ENCODE measurements at places on chromosomes 5 and 9.

- no peak for DNase-seq
These were observed 57.4 kb upstream of the SLC25A51 start for GRCh38 chr9:37961351-37961750.

GRCh38 chr5:58670582-58670981 lies 87.7 kb downstream of the RAB3C start:
- DNase-seq: no peak

GRCh38 chr9:111838439-111838838 lies 43.7 kb upstream of the SHOC1 start:
- no peak for DNase-seq

DNA sequence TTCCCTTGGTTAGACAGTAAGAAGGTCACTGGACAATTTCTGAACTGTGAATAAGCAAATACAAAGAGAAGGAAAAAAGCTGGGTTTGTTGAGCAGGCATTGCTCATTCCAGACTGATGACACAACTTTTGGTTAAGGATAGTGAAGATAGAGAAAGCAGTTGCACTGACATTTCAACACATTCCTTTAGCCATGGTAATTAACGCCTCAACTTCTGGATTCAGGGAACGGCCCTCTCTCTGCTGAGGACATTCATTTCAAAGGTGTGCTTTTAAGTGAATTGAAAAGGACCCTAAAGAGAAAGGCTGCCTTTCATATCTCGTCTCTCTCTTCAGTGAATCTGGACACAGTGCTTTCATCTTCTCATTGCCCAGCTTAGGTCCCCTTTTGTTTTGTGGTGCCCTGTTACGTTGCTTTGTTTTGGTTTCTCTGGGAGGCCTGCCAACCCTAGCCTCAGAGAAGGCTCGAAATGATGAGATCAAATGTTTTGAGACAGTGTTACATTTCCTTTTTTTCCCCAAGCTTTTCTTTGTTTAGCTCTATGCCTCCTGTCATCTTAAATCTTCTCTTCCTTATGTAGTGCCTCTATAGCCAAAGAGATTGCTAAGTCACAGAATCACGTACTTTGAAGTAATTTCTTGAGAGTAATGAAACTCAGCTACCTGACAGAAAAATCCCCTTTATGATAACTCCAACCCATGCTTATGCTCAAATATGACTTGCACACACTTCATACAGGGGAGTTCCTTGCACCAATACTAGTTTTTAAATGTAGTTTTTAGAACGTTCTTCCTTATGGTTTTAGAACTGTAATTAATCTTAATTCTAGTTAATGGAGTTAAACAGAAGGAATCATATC lies 94.4 kb upstream of the IFNE start:
- DNase-seq: no peak

GRCh38 chr5:179858241-179858585 lies 404 bp downstream of the MRNIP start:
- DNase-seq: peak; percentile 19

DNA sequence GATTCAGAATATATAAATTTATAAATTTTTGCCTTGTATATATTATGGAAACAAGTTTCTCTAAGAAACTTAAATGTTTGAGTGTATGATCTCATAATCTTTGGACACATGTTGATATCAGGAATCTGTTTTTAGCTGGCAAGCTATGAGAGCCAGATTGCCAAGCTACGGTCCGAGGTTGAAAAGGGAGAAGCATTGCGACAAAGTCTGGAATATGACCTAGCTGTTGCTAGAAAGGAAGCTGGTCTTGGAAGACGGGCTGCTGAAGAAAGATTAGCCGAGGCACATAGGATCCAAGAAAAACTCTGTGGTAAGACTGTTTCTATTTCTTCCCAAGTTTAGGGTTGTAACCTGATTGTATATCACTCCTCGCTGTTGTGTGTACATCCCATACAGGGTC lies 25.9 kb downstream of the CCDC171 start:
- no peak for DNase-seq

DNA sequence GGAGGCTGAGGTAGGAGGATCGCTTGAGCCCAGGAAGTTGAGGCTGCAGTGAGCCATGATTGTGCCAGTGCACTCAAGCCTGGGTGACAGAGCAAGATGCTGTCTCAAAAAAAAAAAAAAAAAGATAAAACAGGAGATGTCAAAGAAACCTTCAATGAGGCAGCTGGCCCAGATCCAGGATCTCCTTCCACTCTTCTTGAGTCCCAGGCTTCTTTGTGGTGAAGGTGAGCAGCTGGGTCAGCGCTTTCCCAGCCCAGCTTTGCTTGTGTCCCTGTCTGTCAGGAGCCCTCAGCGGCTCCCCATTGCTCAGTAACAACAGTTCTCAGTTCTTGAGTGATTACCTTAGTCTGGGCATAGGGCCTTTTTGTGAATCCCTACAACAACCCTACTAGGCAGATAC lies 69.4 kb upstream of the PSD2 start:
- no peak for DNase-seq

DNA sequence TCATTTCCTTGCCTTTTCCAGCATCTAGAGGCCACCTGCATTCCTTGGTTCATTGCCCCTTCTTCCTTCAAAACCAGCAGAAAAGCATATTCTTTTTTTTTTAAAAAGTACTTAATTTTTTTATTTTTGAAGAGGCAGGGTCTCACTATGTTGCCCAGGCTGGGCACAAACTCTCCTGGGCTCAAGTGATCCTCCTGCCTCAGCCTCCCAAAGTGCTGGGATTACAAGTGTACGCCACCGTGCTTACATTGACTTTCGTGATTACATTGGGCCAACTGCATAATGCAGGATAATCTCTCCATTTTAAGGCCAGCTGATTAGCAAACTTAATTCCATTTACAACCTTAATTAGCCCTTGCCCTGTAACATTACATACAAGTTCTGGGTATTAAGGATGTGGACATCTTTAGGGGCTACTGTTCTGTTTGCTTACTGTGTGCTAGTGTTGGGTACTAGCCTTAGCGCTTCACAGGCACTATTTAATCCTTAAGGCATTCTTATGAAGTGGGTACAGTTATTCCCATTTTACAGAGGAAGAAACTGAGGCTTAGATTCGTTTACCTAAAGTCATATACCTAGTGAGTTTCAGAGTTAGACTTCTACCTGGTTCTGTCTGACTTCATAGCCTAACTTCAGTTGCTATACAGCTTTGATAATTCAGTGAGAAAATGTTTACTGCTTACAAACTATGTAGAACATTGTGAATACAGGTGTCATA lies 33.7 kb downstream of the SLC25A51 start:
- DNase-seq: no peak

- DNase-seq: no peak
These were observed 315.8 kb downstream of the SH3GL2 start for GRCh38 chr9:17894501-17895160.

DNA sequence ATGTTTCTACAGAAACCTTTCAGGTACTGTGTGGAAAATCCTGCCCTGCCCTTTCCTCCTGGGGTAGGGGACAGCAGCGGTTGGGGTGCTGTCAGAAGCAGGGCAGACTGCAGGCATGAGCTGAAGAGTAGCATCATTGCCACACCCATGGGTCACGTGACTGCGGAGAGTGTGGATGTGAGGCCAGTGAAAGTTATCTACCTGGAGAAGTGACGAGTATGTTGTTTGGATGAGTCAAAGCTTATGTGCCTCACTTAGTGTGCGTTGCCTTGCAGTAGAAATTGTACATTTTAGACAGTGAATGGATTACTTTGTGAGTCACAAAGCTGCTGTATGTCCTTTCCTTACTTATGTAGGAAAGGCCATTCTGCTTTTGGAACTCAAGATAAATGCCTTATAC lies 21.7 kb upstream of the ACTBL2 start:
- no peak for DNase-seq

- DNase-seq: no peak
These were observed 84.6 kb downstream of the IARS1 start for GRCh38 chr9:92208693-92209524.

DNA sequence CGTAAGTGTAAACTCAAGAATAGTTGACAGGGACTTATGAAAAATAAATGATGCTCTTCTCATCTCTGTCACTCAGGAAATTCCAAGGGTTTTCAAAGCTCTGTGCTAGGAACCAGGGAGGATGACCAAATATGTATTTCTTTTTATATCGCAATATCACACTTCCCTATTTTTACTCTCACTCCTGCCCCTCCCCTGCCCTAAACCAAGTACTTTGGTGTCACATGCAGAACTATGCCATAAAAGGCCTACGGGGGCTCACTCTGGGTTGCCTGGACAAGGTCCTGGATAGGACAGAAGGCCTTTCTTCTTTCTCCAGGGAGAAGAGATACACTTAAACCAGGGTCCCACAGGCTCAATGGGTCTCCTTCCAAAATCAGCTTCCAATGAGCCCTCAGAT lies 8.3 kb upstream of the RETREG1 start:
- no peak for DNase-seq

DNA sequence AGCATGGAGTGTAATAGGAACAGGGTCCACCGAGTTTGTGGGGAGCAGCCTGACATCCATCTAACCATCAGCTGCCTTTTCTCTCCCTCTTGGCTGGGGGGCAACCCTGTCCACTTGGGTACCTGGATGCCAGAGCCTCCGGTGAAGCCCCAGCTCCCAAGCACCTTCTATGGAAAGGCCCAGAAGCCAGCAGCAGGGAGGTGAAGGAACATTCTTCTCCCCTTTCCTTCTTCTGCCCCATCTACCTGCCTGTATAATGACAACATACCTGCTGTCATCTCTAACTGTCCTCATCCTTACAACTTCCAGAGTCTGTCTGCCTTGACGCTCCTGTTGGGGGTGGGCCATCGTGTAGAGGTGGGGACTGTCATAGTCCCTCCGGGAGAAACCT lies 33.1 kb downstream of the THBS4 start:
- no peak for DNase-seq

GRCh38 chr9:77402286-77402685 lies 225.0 kb downstream of the VPS13A start:
- no peak for DNase-seq

- DNase-seq: no peak
These were observed 35.9 kb upstream of the LECT2 start for GRCh38 chr5:135990528-135991255.

- no peak for DNase-seq
These were observed 120.9 kb upstream of the TARS1 start for GRCh38 chr5:33319841-33320240.

GRCh38 chr5:2047341-2047927 lies 164.7 kb upstream of the IRX4 start:
- no peak for DNase-seq

GRCh38 chr9:114680259-114681001 lies 1.6 kb downstream of the TEX48 start:
- DNase-seq: no peak

- no peak for DNase-seq
These were observed 82.4 kb upstream of the NREP start for GRCh38 chr5:111839438-111839837.

- DNase-seq: no peak
These were observed 133.1 kb downstream of the DOCK8 start for GRCh38 chr9:347667-348292.

DNA sequence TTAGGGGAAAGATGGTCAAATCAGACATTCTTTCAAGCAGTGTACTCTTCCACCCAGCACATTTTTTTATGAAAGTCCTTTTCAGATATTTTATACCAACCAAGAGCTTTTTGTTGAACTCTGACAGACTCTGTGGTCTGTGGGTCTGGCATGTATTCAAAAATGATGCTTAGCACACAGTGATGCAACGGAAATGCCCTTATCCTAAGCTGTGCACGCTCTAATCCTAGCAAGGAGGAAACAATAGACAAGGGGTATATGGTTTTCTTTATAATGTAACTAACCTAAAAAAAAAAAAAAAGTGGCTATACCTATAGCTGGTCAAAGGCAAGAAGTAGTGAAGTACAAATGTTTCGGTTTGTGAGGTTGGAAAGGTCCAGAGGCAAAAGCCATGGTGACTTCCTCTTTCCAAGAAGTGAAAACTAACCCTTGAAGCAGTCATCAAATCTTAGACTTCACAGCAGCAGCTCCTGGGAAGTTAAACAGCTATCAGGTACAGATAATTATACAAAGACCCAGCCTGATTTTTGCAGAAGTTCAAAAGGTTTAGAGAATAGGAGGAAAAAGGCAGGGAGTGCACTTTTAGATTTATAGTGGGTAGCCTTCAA lies 82.5 kb downstream of the SEMA6A start:
- DNase-seq: no peak

DNA sequence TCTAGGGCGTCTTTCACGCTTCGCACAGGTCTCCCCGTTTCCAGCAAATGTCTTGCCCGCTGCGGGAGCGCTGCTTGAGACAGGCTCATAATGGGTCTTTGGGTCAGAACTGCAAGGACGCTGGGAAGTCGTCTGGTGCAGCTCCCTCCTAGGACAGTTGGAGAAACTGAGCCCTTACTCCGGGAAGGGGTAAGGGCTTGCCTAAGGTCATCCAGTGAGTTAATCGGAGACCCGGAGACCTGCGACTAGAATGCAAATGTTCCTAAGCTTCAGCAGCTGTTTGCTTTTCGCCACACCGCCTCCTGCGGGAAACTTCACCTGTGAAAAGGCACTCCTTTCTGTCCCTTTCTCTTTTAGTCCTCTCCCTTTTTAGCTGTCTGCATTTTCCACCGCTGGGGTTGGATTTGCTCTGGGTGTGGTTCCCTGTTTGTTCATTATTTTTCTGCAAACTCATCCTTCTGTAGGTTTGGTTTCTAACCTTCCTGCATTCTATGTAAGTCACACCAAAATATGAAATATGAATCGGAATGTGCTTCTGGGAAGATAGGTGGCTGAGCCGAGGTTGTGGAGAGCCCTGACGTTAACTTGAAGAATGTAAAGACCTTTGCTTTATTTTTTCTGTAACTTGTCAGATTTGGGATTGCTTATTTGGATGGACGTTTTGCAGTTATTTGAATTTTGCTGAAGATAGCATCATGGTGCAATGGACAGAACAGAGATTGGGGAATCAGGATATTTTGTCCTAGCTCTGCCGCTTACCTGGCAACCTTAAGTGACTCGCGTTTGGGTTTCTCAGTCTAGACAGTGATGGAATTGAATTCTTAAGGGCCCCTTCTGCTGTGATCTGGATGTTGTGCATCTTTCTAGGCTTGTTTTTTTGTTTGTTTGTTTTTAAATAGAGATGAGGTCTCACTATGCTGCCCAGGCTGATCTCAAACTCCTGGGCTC lies 909 bp downstream of the SLC36A1 start:
- no peak for DNase-seq

GRCh38 chr5:122076669-122077365 lies 1.2 kb downstream of the LOX start:
- no peak for DNase-seq

DNA sequence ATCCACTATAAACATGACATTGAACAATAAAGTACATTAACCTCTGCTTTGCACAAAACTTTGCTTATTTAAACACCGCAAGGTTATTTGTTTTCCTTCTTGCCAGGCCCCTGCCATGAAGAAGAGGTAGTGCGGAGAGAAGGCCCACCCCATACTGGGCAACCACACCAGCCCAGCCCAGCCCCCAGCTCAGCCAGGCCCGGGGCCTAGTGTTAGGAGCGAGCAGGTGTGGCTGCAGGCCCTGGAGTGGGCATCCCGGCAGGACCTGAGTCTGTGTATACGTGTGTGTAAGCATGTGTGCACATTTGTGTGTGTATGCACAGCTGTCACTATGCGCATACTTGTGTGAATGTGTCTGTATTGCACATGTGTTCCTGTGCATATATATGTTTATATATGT lies 90.4 kb upstream of the MVB12B start:
- DNase-seq: no peak

GRCh38 chr5:134006115-134006514 lies 1.3 kb upstream of the VDAC1 start:
- DNase-seq: no peak

- no peak for DNase-seq
These were observed 4.1 kb downstream of the IRF1 start for GRCh38 chr5:132486318-132487094.

- no peak for DNase-seq
These were observed 19.8 kb downstream of the BARHL1 start for GRCh38 chr9:132602207-132602606.

- DNase-seq: no peak
These were observed 42.1 kb upstream of the MAST4 start for GRCh38 chr5:66553916-66554575.

All from stimulated activated CD8-positive, alpha-beta memory T cell treated with anti-CD3 and anti-CD28 coated beads, Interleukin-7, amount 100 ng/mL, for 1 hour (primary cell).